Left ventricle myocardium inferior (tissue), 1 donor: ENCODE measurements at places on chromosomes 16 and 17.

DNA sequence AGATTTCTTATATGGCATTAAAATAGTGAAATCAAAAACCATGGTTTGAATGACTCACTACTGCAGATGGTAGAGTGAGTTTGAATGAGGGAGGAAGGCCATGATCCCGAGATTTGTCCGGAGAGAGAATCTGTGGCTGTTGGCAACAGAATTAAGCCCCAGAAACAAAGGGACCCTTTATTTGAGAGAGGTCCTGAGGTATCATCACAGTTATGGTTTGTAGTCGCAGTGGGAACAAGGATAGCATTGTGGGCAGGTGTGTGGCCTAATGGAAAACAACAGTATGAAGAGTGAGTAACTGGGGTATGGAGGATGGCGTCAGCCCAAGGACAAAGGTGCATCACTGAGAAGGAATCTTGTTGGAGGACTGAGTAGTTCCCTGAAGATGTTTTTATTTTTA lies 8.5 kb upstream of the ZFP3 start:
- no peak for DNase-seq

GRCh38 chr16:57991551-57992059 lies 8.9 kb downstream of the ZNF319 start:
- no peak for DNase-seq

GRCh38 chr16:10745841-10746240 lies 2.2 kb downstream of the NUBP1 start:
- DNase-seq: no peak

GRCh38 chr16:50681021-50681885 lies at the start of gene SNX20:
SNX20 (minus strand) TSS chr16:50681312; CDS start chr16:50677526, 3,786 bp downstream.
- peak; percentile 33 for DNase-seq

GRCh38 chr16:11748404-11749254 lies 6.0 kb upstream of the TXNDC11 start:
- no peak for DNase-seq

DNA sequence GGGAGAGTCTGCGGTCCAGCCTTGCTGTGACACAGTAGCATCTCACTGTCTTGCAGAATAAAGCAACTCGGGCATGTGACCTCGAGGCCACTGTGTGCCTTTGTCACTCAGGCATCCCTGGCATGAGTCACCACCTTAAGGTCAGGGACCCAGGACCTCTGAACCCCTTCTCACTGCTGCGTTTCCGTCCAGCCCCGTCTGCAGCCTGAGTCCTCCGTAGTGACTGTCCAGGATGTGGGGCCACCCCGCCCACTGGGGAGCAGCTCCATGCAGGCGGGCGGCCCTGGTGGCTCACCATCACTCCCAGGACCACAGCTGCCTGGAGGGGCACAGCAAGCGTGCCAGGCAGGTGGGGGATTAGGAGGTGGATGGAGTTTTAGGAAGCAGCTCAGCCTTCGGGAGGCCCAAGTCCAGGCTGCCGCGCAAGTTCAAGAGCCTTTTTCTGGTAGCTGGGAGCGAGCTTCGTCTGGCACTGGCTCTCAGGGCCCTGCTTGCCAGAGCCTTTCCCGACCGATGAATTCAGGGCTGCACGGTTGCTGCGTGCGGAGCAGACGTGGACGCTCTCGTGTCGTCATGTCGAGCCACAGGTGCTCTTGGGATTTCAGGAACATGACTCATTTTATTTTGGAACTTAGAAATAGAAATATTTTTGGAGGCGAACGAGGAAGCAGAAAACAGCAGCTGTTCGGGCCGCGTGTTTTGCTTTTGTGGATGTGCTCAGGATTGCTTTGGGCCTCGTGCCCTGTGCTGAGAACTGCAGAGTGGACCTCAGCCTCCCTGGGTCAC lies 16.8 kb downstream of the KCTD5 start:
- DNase-seq: no peak

DNA sequence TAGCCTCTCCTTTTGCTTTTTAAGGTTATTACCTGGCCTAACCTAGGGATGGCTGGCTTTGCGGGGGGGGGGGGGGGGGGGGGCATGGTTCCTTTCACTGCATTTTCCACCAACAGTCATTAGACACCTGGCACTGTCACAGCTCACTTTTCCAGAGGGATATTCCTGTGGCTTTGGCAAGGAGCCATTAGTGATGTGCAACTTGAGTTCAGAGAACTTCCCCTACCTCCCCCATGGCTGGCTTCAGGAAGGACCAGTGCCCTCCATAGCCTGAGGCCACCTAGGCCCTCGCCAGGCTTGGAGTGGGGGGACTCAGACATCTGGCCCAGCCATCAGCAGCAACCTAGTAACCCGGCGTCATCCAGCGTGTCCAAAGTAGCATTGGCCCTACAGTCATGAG lies 234.6 kb downstream of the CPPED1 start:
- DNase-seq: no peak

DNA sequence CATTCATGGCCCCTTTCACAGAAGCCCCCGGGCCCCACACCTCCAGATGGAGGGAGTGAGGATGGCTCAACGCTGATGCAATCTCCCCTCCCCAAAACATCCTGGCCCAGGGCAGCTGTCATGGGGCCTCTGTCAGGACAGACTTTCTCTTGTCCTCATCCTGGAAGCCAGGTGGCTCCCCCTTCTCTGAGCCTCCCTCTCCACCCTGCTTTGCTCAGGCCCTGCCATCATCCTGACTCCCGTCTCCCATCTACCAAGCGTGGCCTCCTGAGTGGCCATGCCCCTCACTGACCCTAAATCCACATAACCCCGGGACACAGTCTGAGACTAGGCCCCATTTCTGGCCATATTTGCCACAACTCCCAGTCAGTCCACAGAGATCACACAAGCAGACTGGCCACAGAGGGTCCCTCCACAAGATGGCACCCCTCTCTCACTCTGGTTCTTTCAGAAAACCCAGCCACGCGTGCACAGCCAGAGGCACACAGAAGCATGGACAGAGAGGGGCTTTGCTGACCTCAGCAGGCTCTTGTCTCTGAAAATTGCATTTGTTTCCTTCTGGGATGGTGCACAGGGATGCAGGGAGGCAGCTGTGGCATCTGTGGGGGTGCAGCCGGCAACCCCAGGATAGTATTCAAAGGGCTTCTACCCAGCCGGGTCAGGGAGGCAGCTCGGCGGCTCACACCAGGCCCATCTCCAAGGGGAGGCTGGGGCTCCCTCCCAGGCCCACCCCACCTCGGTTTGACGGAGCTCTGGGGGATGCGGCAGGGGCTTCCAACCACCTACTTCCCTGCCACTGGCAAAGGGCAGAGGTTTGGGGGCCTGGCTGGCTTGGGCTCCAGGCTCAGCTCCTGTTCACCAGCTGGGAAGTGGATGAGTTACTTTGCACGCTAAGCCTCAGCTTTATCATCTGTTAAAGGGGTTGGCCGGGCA lies 16.9 kb downstream of the DOC2B start:
- DNase-seq: peak; percentile 37

GRCh38 chr17:39742856-39743436 lies 5.2 kb downstream of the GRB7 start:
- DNase-seq: no peak

DNA sequence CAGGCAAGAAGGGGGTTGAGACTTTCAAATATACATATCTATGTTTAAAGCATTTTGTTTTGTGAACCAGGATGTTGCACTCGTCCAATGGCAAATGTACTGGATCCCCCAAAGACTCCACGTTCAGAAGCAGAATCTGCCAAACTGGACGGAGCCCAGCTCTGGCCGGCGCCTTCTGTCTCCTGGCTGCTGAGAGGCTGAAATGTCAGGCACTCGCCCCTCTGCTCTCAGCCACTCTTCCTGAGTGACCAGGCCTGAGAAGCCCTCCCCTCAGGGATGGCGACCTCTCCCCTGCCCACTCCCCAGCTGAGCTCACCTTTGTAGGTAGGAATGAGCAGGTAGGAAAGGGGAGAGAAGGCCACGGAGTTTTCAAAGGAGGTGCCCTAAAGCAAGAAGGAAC lies 187.5 kb upstream of the FOXF1 start:
- no peak for DNase-seq

DNA sequence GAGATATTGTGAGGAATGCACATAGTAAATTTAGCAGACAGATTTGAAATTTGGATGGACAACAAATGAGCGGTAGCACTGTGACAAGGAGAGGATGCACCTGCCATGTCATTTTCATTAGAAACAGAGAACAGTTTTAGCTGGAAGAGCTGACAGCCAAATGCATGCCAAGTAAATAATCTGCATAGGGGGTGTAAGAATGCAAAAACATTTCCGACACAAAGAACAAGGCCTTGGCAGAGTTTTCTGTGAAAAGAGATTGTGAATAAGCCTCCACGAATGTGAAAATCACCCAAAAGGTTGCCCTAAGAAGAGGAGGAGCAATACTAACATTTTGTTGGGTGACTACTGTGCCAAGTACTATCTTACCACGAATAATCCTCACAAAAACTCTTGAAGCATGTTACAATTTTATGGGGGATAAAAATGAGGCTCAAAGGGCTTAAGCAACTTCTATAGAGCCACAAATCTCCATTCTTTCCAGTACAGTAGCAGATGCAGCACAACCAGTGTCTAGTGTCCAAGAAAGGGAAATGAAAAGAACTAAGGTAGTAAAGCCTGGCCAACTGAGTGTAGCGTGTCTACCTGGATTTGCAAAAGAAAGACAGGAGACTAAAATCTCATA lies 28.3 kb downstream of the TMEM100 start:
- no peak for DNase-seq

DNA sequence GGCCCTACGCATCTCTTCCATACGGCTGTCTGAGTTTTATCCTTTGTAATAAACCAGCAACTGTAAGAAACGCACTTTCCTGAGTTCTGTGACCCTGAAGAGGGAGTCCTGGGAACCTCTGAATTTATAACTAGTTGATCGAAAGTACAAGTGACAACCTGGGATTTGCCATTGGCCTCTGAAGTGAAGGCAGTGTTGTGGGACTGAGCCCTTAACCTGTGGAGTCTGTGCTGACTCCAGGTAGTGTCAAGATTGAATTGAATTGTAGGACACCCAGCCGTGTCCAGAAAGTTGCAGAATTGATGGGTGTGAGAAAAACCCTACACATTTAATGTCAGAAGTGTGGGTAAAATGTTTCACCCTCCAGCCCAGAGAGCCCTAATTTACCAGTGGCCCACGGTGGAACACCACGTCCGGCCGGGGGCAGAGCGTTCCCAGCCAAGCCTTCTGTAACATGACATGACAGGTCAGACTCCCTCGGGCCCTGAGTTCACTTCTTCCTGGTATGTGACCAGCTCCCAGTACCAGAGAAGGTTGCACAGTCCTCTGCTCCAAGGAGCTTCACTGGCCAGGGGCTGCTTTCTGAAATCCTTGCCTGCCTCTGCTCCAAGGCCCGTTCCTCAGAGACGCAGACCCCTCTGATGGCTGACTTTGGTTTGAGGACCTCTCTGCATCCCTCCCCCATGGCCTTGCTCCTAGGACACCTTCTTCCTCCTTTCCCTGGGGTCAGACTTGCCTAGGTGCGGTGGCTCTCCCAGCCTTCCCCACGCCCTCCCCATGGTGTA lies 1.5 kb downstream of the GAA start:
- no peak for DNase-seq

DNA sequence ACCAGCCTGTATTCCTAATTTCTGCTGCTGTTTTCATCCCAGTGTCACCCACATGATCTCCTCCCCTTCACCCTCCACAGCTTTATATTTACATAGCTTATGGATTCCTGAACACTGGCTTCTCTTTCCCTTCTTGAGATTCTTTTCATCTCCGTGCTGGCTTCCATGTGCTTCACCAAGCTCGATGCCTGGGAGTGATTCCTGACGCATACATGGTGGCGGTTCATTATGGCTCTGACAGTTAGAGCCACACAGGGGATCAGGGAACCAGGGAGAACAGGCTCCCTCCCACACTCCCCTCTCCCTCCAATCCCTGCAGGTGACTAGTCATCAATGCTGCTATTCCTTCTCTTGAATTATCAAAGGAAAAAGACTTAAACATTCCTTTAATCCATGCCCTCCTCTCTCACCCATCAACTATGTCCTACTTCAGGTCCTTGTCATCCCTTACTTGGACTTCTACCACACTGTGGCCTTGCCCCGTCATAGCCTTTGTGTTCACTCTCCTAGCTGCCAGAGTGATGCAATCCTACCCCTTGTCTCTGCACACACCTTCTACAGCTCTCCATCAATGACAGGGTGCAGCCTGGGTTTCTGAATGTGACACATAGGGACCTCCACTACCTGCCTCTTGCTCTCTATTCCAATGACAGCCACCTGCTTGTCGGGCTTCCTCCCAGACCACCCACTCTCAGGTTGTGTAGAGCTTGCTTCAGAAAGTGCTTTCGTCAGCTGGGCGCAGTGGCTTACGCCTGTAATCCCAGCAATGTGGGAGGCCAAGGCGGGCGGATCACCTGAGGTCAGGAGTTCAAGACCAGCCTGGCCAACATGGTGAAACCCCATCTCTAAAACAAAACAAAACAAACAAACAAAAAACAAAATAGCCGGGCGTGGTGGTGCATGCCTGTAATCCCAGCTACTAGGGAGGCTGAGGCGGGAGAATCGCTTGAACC lies 43.6 kb downstream of the MYH13 start:
- no peak for DNase-seq

- DNase-seq: no peak
Observed at GRCh38 chr17:61345061-61345460, 54.6 kb upstream of the TBX2 start.

DNA sequence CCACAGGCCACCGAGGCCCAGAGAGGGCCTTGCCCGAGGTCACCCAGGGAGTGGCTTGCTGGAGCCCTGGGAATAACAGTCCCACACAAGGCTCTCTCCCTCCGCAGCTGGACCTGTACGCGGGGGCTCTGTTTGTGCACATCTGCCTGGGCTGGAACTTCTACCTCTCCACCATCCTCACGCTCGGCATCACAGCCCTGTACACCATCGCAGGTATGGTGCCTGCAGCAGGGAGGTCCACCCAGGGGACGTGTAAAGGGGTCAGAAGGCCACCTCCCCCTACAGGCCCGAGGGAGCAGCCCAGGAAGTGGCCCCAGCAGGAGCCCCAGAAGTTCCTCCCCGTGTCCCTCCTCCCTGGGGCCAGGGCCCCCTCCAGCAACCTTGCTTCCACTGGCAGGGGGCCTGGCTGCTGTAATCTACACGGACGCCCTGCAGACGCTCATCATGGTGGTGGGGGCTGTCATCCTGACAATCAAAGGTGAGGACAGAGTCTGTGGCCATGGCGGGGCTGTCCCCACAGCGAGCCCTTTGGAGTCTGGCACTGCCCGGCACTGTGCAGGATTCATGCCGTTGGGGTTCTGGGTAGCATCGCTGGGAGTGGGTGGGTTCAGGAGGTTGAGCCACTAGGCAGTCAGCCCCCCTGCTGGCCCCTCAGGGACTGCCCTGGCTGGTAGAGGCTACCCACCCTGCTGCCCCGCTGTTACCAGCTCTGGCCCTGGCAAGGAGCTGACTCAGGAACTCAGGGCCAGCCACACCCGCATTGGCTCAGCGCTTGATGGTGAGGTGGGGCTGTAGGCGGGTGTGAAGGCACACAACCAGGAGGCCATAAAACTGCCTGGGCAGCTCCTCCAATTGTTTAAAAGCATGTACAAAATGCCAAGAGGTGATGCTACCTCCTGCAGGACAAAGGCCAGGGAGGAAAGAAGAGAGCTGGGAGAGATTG lies 17.3 kb downstream of the SLC5A10 start:
- DNase-seq: no peak
